ENCODE measurements at places on chromosomes 3 and 15. TPM values are rescaled to one million over a fixed set of nuclear protein-coding genes. Genes with fewer than 3 reads are reported as not detected.
A peak's percentile ranks its signal among the peaks of the same experiment; 100 is the strongest.

DNA sequence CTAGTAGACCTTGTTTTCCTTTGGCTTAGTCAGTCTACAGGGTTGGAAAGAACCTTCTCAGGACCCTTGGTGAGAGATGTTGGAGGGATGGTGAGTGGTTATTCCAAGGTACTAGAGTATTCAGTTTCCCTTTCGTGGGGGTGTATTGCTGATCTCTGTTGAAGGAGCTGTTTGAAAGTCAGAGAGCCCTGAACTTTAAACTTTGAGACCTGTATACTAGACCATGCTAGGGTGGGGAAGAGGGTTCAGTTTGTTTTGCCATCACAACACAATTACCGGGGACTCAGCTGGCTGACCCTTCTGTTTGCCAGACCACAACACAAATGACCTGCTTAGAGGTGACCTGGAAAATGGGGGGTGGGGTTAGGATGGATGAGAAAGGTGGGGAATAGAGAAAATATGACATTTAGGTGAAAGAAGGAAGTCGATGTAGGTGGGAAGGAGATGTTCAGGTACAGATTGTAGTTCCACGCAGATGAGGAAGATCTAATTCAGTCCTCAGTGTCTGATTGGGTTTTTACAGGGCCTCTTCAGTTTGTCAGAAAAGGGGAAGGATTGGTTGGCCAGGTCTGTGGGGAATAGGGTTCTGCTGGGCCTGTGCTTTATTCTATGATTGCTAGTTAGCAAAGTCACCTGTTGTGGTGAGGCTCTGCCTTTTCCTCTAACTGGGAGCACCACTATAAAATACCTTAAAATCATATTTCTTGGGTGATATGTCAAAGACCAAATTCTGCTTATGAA lies 6.8 kb downstream of the UBE2E2 start:
- DNase-seq: no peak

Gene SPG21
- total RNA-seq: 49.5 TPM

GRCh38 chr15:52649686-52650085 lies 29.5 kb downstream of the ATOSA start:
- no peak for DNase-seq

GRCh38 chr3:158839966-158840365 lies 38.1 kb downstream of the MFSD1 start:
- DNase-seq: no peak

DNA sequence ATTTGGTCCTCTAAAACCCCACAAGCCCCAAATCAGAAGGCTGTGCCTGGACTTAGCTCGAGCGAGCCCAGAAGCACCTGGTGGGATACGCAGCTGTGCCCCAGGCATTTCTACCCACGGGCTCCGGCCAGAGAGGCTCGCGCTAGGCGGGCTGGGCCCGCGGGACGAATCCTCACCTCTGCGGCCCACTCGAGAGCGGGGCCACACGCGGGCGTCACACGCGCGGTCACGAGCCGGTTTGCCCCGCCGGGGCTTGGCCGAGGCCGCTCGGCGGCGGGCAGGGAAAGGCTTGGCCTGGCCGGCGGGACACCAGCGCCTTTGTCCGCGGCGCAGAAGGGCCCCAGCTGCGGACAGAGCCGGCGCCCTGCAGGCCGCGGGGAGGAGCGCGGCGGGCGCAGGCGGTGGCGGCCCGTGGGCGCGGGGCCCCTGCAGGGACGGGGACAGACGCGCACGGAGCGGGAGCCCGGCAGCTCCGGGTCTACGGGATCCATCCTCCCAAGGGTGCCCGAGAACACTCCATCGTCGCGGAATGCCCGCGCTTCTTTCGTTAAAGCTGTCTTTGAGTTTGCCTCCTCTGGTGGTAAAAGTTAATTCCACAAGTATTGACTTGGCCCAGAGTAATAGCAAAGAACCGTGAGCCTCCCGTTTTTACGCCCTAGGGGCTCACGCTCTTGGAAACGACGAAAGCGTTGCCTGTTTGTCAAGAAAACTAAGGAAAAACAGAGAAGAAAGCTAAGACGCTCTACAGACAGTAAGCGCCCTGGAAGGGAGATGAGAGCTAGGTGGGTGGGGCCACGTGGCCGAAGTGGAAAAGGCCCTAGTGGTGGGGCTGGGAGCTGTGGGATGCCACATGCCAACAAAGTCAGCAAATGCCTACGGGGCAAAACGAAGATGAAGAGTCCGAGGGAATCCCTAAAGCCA lies 26.4 kb downstream of the TYRO3 start:
- peak; percentile 57 for DNase-seq

DNA sequence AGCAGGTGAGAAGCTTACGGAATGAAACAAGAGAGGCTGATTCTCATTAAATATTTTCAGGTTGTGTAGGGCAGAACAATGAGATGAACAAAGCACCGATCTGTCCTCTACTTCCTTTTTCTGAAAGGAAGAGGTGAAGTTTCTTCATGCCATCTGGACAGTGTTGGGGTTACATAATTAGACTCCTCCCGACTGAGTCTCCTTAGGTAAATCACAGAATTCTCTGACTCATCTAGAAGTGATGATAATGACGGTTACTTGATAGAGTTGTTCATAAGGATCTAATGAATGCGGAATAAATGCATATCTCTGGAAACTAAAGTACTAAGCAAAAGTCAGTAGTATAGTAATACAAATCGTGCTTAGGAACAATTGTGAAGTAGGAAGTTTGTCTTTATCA lies 21.2 kb downstream of the CRTC3 start:
- DNase-seq: peak; percentile 55

- no peak for DNase-seq
Measured at GRCh38 chr3:39254806-39255449, 24.9 kb downstream of the CX3CR1 start.

Gene FANCD2OS
- not detected for total RNA-seq

GRCh38 chr3:45178183-45179023 lies 32.2 kb upstream of the CDCP1 start:
- DNase-seq: no peak

DNA sequence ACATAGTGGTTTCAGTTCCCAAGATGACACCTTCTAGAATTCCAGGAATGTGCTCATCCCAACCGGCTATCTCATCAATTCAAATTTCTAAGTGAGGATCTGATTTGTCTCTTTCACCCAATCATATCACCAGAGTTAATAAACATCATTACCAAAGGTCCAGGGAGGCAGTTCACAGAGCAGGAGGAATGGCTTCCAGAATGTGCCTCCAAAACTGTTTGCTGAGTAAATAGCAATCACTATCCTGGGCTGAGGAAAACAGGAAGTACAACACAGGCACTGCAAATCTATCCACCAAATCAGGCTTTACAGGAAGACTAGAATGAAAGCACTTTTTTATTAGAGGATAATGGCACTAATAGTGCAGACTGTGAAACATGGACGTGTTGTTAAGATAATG lies 61.5 kb downstream of the OSBPL10 start:
- DNase-seq: no peak

Gene GXYLT2
- total RNA-seq: 0.27 TPM

DNA sequence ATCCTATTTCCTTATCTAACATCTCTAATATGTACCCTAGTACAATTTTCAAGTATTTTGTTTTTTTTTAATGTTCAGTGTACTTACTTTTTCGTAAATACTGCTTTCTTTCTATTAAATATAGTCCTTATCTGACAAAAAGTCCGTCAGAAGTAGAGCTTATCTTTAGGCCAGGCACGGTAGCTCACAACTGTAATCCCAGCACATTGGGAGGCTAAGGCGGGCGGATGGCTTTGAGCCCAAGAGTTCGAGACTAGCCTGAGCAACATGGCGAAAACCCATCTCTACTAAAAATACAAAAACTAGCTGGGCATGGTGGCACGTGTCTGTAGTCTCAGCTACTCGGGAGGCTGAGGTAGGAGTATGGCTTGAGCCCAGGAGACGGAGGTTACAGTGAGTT lies 41.1 kb downstream of the USP3 start:
- no peak for DNase-seq

DNA sequence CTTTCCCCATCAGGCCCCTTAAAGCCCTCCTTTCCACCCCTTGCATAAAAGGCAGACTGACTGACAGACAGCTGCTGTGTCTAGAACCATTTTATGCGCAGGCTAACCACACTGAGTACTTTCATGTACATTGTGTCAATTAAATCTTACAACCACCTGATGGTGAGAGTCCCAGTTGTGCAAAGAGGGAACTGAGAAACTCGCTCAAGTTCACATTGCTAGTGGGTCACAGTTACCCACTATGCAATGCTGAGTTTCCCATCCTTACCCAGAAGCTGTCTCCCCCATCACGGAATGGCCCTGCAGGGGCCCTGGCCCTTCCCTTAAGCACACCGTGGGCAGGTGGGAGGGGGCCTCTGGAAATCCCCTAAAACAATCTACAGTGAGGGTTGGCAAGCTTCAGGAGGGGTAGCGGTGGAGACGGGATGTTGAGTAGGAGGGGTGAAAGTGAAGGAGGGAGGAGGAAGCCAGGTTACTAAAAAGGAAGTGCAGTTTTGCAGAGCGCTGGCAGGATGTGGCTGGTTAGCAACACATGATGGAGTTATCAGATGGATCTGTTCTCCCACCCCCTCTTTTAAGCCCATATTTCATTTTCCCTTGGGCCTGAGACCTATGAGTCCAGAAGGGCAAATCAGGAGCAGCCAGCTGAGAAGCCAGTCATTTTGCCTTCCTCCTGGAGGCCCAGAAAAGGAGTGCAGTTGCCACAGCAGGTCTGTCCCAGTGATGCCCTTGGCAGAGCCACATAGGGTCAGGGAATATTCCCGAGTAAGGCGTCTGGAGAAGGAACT lies 30.0 kb downstream of the STARD5 start:
- peak; percentile 84 for DNase-seq

DNA sequence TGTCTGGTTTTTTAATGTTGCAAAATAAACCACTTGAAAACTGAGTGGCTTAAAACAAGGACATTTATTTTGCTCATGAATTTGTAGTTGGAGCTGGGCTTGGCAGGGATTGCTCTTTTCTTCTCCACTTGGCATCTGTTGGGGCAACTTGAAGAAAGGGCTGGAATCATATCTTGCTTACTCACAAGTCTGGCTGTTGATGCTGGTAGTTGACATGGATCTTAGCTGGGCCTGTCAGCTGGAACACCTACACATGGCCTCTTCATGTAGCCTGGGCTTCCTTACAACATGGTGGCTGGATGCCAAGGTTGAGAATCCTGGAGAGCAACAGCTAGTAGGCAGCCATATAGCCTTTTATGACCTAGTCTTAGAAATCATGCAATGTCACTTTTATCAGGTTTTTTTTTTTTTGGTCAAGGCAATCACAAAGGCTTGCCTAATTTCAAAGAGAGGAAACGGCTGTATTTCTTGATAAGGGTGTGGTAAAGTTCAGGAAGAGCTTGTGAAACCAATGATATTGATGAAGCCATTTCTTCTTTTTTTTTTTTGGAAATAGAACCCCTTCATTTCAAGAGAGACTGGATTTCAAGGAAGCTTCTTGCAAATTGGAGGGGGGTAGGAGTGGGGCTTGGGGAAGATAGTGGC lies 262.1 kb downstream of the IL20RB start:
- peak; percentile 22 for DNase-seq

DNA sequence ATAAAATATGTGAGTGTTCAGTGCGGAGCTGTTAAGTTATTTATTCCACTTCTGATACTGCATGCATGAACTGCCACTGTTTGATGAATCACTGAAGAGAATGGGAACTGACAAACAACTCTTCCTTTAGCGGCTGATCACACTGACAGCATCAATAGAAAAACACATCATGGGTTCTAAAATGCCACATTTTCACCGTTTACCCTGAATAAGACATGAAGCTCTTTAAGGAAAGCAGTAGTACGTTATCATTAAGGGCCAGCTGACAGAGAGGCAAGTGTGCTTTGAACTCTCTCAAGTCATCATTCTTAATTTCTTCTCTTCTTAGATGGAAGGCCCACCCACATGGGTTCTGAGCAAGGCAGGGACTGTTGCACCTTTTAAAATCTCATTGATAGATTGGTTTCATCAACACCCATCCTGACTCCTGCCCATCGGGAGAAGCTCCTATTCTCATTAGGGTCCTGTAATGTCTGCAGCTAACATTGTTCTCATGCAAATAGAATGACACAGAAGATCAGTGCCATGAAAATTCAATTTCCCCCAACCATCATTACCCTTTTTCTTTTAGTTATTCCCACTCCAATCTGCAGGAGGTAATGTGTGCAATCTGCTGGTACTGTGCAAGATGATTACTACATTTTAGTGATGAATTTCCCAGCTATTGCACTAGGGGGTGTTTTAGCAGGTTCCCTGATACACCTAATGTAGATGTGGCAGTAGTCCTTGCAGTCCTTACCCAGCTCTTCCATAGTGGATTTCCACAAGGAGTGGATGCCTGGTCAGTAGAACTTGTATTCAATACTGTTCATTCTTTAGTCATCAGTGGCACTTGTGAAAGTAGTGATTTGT lies 119.1 kb downstream of the ROBO2 start:
- DNase-seq: no peak

GRCh38 chr3:59115364-59116232 lies 65.8 kb upstream of the CFAP20DC start:
- no peak for DNase-seq

Gene OR4M2
- not detected for total RNA-seq

DNA sequence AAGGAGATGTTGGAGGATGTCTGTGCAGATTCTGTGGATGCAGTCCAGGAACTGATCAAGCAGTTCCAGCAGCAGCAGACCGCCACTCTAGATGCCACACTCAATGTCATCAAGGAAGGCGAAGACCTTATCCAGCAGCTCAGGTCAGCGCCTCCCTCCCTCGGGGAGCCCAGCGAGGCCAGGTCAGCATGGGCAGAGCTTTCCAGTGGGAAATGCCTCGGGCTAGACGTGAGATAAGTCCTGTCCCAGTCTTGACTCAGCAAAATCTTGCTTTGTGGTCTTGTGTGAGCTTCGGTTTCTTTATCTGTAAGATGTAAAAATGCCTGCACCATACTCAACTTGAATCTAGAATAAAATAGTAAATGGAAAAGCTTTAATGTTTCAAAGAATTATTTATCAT lies 335.1 kb upstream of the UMPS start:
- DNase-seq: no peak

DNA sequence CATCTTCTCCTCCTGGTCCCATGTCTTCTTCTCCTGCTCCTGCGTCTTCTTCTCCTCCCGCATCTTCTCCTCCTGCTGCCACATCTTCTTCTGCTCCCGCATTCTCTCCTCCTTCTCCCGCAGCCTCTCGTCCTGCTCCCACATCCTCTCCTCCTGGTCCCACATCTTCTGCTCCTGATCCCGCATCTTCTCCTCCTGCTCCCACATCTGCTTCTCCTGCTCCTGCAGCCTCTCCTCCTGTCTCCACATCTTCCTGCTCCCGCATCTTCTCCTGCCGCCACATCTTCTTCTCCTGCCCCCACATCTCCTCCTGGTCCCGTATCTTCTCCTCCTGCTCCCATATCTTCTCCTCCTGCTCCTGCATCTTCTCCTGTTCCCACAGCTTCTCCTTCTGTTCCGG lies 6.4 kb downstream of the GOLGA6L2 start:
- no peak for DNase-seq

GRCh38 chr15:69117431-69117871 lies 43.0 kb upstream of the GLCE start:
- DNase-seq: no peak

- no peak for DNase-seq
Measured at GRCh38 chr15:81303244-81304225, 20.4 kb downstream of the STARD5 start.

DNA sequence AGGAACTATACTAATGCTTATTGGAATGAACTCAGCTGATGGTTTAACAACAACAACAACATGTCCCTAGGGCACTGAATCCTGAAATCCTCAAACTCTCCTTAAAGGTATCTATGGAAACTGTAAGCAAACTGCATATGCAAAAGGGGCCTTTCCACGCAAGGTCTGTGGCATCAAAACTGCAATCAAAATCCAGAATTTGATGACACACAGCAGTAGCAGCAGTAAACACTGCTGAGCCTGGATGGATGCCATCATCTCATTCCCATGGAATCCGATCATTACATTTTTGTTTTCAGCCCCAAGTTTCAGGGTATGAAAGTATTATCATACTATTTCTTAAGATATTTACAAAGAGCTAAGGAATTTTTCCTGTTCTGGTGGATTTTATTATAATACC lies 399.7 kb downstream of the VPS13C start:
- DNase-seq: no peak
